ENCODE measurements at places on chromosomes 6 and 20.

DNA sequence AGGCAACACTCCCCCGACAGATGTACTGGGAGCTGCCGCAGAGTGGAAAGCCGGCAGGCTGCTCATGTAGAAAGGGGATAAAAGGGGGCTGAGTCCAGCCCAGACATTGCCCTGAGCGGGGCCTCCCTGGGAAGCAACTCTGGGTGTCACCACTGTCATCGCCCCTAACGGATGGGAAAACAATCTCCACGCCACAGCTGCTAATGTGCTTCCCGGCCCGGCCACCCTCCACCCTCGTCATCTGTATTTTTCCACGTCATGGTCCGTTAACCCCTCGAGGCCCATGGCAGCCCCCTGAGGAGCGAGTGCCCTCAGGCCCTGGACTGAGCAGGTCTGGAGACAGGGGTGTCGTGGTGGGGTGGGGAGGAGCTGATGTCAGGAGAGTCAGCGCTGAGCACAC lies 227.4 kb downstream of the DLL1 start:
- DNase-seq, result no peak

- DNase-seq, result no peak
These were observed 3.1 kb upstream of the SLC17A1 start for GRCh38 chr6:25834950-25835349.

DNA sequence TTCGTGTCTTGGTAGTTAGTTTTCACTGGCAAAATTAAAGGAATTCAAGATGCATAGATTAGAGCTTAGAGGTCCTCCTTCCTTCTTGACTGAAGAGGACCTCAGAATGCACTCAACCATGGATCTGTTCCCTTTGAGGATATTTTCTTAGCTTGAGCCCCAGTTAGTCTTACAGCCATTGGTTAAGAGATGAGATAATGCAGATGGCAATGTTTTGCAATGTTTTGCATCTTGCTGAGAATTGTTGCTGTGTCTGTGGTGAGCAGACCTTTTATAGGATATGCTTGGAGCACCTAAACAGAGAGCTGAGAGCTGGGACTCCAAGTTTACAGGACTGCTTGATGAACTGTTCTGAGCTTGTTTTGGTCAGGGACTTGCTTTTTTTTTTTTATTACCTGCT lies 107.5 kb downstream of the TMEM170B start:
- DNase-seq, result no peak

GRCh38 chr6:100512203-100512862 lies 47.6 kb upstream of the SIM1 start:
- DNase-seq, result no peak
